ENCODE measurements at places on chromosomes 16 and 17. TPM values are rescaled to one million over a fixed set of nuclear protein-coding genes. Genes with fewer than 3 reads are reported as not detected.

- no peak overlapping the region for H3K4me3 ChIP-seq
- DNase-seq = no peak
- H3K27ac ChIP-seq = no peak overlapping the region
- peaks cover 2% of the 10 kb centered on the region for H3K4me1 ChIP-seq
Measured at GRCh38 chr16:54178478-54178976, 108.1 kb downstream of the IRX3 start.

- no peaks in the 10 kb centered on the region for H3K4me1 ChIP-seq
- no peaks in the 10 kb centered on the region for H3K36me3 ChIP-seq
- no peak overlapping the region for H3K4me3 ChIP-seq
- H3K27ac ChIP-seq = no peak overlapping the region
Measured at GRCh38 chr16:84315422-84315821, 20.7 kb downstream of the WFDC1 start.

DNA sequence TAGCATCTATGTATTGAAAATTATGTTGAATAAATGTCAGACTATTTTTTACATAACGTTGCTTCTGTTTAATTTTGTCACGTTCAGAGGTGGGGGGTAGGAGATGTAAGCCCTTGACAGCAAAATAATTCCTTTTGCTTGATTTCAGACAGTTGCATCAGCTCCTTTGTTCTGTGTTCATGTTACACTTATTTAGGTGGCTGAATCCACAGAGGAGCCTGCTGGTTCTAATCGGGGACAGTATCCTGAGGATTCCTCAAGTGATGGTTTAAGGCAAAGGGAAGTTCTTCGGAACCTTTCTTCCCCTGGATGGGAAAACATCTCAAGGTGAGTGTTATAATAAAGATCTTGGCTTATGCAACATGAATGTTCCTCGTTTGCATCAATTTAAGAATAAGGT lies 4.5 kb downstream of the HERPUD1 start:
- no peak for DNase-seq
- peaks cover 66% of the 10 kb centered on the region for H3K4me1 ChIP-seq
- H3K27me3 ChIP-seq = no peaks in the 10 kb centered on the region
- H3K27ac ChIP-seq = peak overlapping the region; percentile 8
- H3K4me3 ChIP-seq = peak overlapping the region; percentile 39

DNA sequence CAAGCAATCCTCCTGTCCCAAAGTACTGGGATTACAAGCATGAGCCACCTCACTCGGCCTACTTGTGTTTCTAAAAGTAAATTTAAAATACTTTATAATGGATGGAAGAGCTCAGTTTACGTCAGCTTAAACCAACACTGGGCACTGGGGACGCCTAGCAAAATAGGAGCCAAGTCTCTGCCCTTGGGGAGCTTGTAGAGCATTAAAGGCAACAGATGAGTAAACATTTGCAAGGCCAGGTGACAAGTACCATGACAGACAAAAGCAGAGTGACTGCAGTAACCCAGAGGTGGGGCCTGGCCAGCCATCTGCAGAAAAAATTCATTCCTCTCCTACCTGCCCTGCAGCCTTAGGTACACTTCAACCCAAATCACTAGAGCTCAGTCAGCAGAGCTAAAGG lies 12.1 kb upstream of the NLK start:
- peaks cover 3% of the 10 kb centered on the region for H3K4me1 ChIP-seq
- H3K36me3 ChIP-seq = no peaks in the 10 kb centered on the region
- no peak for DNase-seq
- no peak overlapping the region for H3K27ac ChIP-seq
- H3K4me3 ChIP-seq = no peak overlapping the region
- H3K27me3 ChIP-seq = peaks cover 16% of the 10 kb centered on the region

GRCh38 chr17:70588003-70588402 lies 418.7 kb downstream of the KCNJ2 start:
- no peaks in the 10 kb centered on the region for H3K36me3 ChIP-seq
- no peaks in the 10 kb centered on the region for H3K27me3 ChIP-seq
- H3K4me3 ChIP-seq = no peak overlapping the region
- no peak overlapping the region for H3K27ac ChIP-seq
- no peaks in the 10 kb centered on the region for H3K4me1 ChIP-seq

DNA sequence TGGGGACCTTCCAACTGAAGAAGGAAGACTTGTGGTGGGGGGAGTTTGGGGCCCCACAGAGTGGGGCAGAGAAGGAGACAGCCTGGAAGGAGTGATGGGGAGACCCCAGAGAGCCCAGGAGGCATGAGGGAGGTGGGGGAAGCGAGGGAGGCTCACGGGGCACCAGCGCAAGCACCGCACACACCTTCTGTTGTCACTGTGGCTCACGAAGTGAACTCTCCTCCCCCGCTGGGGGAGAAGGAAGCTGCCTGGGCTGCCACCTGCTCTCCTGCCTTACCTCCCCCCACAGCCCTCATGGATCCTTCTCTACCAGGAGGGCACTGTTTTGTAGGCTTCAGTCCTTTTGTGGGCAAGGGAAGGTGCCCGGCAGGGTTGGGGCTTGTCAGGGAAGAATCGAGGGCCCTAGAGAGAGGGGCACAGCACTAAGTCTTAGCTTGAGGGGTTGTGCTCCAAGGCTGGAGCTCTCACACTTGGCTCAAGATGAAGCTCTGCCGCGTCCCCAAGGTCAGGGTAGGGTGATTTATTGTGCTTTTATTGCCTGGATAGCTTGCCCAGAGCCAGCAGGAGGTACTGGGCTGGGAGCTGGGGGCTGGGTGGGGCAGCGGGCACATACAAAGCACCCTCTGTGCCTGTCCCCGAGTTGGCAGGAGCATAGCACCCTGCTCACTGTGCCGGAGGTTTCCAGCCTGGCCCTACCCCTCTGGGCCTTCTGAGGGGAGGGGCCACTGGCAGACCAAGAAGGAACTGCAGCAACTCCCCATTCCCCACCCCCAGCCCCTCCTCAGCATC lies 4.6 kb upstream of the STARD3 start:
- no peak for DNase-seq
- H3K36me3 ChIP-seq = no peaks in the 10 kb centered on the region
- peaks cover 7% of the 10 kb centered on the region for H3K4me1 ChIP-seq
- no peak overlapping the region for H3K27ac ChIP-seq
- peaks cover 21% of the 10 kb centered on the region for H3K27me3 ChIP-seq

DNA sequence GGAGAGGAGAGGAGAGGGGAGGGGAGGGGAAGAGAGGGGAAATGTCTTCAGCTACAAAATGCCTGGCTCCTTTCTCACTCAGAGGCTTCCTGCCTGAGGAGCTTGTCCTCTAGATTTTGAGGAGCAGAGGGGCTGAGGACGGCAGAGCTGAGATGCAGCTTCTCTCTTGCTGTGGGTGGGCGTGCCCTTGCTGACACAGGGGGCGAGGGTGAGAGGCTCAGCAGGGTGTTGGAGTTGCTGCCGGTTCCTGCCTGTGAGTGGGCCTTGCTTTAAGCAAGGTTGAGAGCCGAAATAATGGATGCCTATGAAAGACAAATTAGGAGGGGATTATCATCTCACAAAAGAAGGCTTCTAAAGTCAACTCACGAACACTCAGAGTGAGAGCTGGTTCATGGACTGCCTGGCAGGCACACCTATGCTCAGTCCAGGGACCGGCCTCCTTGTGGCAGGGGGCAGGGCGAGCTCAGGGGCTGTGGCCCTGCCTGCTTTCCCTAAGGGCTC lies 215.6 kb downstream of the MSI2 start:
- H3K4me3 ChIP-seq = no peak overlapping the region
- peaks cover 13% of the 10 kb centered on the region for H3K36me3 ChIP-seq
- no peak for DNase-seq
- no peak overlapping the region for H3K27ac ChIP-seq
- peaks cover 19% of the 10 kb centered on the region for H3K4me1 ChIP-seq

- H3K27ac ChIP-seq = no peak overlapping the region
- H3K27me3 ChIP-seq = no peaks in the 10 kb centered on the region
- no peak for DNase-seq
- H3K4me1 ChIP-seq = no peaks in the 10 kb centered on the region
Measured at GRCh38 chr16:61858988-61859387, 177.2 kb downstream of the CDH8 start.

DNA sequence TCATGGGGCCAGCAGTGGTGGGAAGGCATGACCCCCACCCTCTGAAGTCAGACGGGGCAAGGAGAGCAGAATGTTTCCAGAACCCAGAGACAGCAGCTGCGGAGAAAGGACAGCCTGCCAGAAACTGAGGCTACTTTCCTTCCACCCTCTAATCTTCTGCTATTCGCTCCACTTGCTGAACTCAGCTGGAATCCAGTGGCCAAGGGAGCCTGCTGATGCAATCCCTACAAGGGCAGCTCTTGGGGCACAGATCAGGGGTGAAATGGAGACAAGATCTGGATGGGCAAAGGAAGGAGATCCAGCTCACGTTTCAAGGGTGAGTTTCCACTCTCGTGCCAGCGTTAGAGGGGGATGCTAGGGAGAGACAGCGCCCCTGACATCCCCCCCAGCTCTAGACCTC lies 479.1 kb downstream of the SLC39A11 start:
- no peak overlapping the region for H3K27ac ChIP-seq
- no peak for DNase-seq
- H3K27me3 ChIP-seq = peaks cover 41% of the 10 kb centered on the region
- H3K4me1 ChIP-seq = peaks cover 14% of the 10 kb centered on the region
- no peak overlapping the region for H3K4me3 ChIP-seq

- H3K4me1 ChIP-seq = no peaks in the 10 kb centered on the region
- H3K27me3 ChIP-seq = no peaks in the 10 kb centered on the region
- no peak for DNase-seq
- H3K36me3 ChIP-seq = no peaks in the 10 kb centered on the region
Measured at GRCh38 chr16:66245072-66245471, 121.4 kb upstream of the CDH5 start.

DNA sequence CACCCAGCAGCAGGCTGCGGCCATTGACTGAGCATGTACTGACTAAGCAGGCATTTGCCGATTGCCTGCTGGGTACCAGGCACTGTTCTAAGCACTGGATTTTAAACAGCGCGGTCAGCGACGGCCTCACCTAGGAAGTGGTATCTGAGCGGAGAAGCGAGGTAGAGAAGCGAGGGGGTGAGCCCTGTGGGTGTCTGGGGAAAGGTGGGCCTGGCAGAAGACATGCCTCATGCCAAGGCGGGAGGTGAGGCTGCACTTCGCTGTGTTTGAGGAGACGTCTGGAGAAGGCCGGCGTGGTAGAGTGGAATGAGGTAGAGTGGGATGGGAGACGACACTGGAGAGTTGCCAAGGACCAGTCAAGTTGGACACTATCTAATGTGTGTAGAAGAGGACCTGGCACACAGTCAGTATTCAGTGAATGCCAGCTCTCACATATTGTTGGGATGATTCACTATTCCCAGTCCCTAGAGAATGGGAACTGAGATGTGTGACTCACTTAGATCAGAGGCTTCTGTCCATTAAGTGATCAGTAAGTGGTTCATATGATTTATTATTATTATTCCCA lies 14.4 kb downstream of the SYCE1L start:
- H3K27me3 ChIP-seq = no peaks in the 10 kb centered on the region
- peak overlapping the region; percentile 81 for H3K4me3 ChIP-seq
- H3K4me1 ChIP-seq = peaks cover 11% of the 10 kb centered on the region
- H3K27ac ChIP-seq = no peak overlapping the region

- no peak overlapping the region for H3K4me3 ChIP-seq
- no peaks in the 10 kb centered on the region for H3K27me3 ChIP-seq
- no peak overlapping the region for H3K27ac ChIP-seq
- H3K4me1 ChIP-seq = no peaks in the 10 kb centered on the region
- no peak for DNase-seq
- no peaks in the 10 kb centered on the region for H3K36me3 ChIP-seq
Measured at GRCh38 chr17:44258811-44259351, 9.1 kb downstream of the SLC4A1 start.

DNA sequence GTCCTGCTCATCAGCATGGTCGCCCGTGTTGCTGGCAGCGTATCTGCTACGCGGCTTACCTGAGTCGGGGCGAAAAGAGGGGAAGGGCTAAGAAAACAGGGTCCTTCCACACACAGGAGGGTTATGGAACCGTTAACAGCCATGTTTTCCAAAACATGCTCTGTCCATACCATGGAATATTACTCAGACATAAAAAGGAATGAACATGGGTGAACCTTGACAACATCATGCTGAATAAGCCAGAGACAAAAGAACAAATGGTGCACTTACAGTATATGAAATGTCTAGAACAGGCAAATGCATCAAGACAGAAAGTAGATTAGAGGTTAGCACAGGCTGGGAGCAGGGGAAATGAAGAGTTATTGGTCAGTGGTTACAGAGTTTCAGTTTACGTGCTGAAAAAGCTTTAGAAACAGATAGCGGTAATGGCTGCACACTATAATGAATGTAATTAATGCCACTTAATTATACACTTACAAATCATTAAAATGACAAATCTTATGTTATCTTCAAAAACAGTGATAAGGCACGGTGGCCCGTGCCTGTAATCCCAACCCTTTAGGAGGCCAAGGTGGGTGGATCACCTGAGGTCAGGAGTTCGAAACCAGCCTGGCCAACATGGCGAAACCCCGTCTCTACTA lies 7.8 kb downstream of the NPRL3 start:
- DNase-seq = no peak
- peaks cover 18% of the 10 kb centered on the region for H3K4me1 ChIP-seq
- peaks cover 5% of the 10 kb centered on the region for H3K36me3 ChIP-seq

Gene C16orf86
- total RNA-seq = 1.8 TPM

Gene PRSS22
- total RNA-seq = not detected

Gene ARSG
- 7.3 TPM for total RNA-seq

Gene CLEC19A
- not detected for total RNA-seq

Data from activated T-helper 2 cell treated with anti-CD3 and anti-CD28 coated beads, Interferon-gamma antibody, Interleukin-2, Interleukin-4, amounts not matched to agents 10 μg/mL and 5 μg/mL and 100 μg/mL, durations not matched to agents 14 hours and 24 hours and 36 hours (primary cell).